Muscle of back (tissue), 13 donors: ENCODE measurements at places on chromosomes 5 and 9. TPM values are rescaled to one million over a fixed set of nuclear protein-coding genes. Genes with fewer than 3 reads are reported as not detected.

OBP2B gene
- not detected for polyA plus RNA-seq

EIF4E1B gene
- 0.17 TPM for polyA plus RNA-seq

FOXD4 gene
- polyA plus RNA-seq, result 0.72 TPM

MUSK gene
- 12.7 TPM for polyA plus RNA-seq
